AG09309 (cell line): ENCODE measurements at places on chromosomes 6 and 20.

DNA sequence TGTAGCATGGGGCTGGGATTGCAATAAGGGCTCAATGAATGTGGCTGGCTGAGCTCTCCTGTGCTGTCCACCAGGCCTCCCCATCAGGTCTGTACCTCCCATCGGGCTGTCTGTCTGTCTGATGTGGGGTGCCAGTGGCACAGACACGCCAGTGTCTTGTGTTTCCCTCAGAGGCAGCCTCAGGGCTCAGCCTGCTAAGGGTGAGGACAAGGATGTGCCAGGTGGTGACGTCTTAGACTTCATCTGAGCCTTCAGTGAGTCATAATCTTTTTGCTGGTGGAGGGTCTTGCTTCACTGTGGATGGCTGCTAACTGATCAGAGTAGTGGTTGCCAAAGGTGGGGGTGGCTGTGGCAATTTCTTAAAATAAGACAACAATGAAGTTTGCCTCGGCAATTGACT, 194.7 kb downstream of the NRN1 start:
- no peak for DNase-seq

GRCh38 chr6:97705568-97705967, 422.6 kb upstream of the MMS22L start:
- no peak for DNase-seq

- no peak for DNase-seq
These were observed 7.3 kb upstream of the GJB7 start for GRCh38 chr6:87336367-87336766.

DNA sequence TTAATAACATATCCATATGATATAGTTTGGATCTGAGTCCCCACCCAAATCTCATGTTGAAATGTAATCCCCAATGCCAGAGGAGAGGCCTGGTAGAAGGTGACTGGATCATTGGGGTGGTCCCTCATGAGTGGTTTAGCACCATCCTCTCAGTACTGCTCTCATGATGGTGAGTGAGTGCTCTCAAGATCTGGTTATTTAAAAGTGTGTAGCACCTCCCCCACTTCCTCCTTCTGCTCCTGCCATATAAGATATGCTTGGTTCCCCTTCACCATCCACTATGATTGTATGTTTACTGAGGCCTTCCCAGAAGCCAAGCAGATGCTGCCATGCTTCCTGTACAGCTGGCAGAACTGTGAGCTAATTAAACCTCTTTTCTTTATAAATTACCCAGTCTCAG, 22.9 kb downstream of the IRF4 start:
- no peak for DNase-seq

DNA sequence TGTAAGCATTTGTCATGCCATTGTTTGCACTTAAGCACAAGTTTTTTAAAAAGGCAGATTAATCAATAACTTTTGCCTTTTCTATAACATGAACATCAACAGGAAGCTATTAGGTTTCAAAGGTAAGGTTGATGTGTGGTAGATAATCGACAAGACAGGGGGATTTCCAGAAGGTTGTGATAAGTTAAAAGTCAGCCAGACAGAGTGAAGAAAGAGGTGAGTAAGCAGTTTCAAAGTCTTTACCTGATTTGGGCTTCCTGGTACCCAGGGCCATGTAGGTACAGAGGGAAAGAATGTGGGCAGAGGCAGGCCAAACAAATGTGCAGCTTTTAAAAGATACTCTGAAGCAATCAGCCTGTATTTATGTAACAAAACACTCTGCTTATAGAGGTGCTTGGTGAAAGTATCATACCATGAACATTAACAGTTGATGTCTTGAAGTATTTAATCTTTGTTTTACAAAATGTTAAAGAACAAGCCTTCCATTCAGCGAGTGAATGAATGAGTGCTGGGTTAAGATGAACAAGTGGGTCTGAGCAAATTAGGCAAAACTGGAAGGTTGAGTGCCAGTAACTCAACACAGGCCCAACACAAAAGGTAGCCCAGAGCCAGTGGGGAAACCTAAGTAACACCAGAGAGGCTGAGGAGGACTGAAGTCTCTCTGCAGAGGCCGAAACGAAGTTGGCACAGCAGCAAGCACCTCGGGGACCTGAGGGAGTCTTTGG, 60.2 kb downstream of the LRRC1 start:
- DNase-seq: no peak

GRCh38 chr6:113818578-113818977, 38.6 kb upstream of the MARCKS start:
- no peak for DNase-seq

DNA sequence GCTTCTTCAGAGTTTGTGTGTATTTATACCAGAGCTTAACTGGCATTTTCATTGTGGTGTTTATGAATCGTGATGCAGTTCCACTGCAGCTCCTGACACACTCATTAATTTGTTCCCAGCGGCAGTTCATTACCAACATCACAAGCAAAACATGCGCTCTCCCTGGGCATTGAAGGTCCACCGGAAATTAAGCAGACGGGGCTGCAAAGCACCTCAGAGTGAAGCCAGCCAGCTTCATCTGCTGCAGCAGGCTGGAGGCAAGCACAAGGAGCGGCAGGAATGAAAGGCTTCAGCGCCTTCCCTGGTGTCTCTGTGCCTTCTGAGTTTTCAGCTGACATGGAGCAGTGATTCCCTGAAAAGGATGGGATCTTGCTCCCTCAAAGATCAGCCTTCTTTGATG, 246.0 kb upstream of the SPTLC3 start:
- DNase-seq: no peak

DNA sequence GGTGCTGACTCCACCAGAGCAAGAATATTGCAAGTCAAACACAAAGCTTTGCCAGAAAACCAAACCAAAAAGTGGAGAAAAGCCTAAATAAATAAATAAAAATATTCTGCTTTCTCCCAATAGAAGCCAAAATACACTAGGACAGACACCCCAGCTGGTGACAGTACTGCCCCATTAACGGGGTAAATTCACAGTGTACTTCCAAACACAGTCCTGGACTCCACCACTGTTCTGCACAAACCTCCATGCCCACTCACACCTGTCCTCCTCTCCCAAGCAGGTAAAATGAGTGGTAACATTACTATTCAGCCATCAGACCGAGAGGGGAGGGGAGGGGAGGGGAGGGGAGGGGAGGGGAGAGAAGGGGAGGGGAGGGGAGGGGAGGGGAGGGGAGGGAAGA, 70.7 kb downstream of the RALGAPA2 start:
- no peak for DNase-seq

DNA sequence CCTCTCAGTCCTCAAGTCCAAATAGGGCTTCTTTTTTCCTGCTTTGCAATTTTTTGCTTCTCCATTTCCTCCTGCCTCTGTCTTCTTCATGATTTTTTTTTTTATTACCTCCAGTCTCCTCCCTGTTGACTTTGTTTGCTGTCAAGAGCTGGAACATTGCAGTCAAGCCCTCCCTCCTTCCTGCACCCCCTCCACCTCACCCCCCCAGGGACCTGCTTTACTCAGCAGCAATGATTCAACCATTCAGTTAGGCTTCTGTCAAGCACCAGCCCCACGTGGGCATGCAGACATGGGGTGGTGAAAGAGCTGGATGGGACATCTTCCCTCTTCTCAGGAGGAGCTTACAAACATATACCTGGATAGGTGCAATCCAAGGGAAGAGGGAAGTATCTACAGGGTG, 142.4 kb downstream of the LRFN2 start:
- DNase-seq: no peak

DNA sequence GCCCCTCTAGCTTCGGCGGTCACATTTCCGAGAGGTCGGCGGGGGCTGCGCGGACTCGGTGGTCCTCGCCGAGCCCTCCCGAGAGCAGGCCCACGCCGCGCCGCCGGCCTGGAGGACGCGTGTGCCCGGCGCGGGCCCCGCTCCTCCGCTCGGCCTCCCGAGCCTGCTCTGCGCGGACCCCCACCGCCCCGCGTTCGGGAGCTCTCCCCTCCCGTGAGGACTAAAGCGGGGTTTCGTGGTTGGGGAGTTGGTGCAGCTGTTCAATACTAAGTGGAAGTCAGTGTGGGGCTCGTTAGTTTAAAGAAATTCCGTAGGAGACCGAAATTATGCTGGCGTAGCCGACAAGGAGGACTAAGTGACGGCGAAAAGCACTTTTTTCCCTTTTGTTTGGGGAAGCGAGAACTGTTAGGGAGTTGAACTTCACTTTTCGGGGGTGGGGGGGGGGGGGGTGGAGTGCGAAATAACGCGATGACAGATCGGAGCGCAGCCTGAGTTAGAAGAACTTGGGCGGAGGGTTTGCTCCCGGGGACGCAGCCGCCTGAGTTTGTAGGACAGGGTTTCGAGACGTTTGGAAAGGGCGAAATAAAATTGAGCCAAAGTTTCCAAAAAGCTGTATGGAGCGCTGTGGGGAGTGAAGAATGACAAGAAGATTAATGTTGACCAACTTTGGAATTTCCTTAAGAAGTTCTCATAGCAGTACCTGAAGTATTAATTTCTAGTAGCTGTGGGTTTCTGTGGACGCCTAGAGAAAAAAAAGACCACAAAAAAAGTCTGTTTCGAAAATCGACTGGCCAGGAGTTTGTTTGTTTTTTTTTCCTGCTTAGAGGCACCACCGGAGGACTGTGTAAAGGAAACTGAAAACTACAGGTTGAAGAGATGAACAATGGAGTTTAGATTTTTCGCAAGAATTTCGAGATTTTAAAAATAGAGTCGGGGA, 1.4 kb downstream of the QKI start:
- DNase-seq: no peak

- DNase-seq: no peak
These were observed at the start of gene HLA-DOB for GRCh38 chr6:32816746-32817204. TSS of gene HLA-DOB (minus strand) at chr6:32817002. CDS start at chr6:32816951, 51 bp downstream.

DNA sequence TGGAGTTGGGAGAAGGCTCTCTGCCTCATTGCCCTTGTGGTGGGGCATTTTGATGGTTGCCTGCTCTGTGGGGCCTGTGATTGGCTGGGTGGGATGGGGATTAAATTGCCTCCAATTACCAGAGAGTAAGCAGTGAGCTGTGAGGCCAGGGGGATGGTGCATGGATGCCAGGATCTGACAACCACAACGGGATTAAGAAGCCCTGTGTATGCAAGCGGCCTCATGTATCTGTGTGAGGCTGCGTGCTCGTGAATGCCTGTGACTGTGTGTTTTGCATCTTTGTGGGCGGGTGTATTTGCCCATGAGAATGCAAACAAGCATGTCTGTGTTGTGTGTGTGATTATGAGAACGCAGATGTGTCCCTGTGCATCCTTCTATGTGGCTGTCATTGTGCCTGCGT, 46.1 kb downstream of the CD40 start:
- DNase-seq: no peak
